Hindlimb muscle (tissue), 1 donor: ENCODE measurements at places on chromosomes 5 and 9. TPM values are rescaled to one million over a fixed set of nuclear protein-coding genes. Genes with fewer than 3 reads are reported as not detected.

DNA sequence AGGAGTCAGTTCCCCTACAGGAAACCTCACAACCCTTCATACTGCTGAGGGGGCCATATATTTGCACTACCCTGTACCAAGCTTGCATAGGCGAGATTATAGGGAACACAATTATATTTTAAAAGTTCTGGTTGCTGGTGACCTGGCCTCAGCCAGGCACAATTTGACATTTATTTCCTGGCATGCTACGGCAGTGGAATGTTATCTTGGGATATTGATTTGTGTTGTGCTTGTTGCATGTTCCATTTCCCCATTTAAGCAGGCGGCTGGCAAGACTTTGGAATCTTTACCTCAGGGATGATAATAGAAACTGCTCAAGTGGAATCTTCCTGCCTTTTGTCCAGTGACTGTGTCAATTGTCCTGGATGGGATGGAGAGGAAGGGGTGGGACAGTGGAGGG lies 67.0 kb upstream of the RPS23 start:
- no peak for DNase-seq

Gene TLX3
- not detected for polyA plus RNA-seq

Gene KCNN2
- 9.6 TPM for polyA plus RNA-seq

Gene NAIP
- 21.9 TPM for polyA plus RNA-seq

DNA sequence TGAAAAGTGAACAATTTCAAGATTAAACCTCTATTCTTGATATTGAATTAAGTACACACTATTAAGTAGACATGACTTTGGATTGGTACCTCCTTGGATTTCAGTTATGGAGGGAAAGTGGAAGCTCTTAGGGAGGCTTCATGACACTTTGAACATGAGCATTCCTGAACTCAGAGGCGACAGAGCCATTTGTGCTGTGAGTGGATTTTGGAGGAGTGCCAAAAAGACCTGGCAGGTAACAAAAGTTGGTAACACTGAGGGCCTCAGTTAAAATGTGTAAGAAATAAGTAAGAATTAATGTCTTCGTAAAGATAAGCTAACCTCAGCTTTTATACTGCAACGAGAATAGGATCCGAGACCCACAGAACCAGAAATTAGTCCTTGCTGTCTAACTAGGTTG lies 356.7 kb downstream of the ARRDC3 start:
- no peak for DNase-seq

GRCh38 chr5:179258922-179259730 lies 86.1 kb downstream of the ADAMTS2 start:
- no peak for DNase-seq

- DNase-seq = no peak
These were observed 111.3 kb upstream of the KCNN2 start for GRCh38 chr5:114250536-114250935.

DNA sequence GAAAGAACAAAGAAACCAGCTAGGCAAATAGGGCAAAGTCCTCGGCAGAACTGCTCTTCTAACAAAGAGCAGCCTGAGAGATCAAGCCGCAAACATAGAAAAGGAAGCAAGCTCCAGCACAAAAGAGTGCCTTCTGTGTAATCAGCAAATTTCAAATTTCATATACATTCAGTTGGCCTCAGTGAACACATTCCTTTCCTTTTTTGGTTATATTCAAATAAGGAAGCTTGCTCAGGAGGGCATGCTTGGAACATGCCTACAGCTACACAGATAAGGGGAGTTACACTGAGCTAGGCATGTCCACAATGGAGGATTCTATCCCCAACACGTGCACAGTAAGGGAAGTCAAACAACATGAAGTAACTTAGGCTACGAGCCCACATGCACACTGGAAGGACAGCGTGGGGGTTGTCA lies 23.4 kb downstream of the IL33 start:
- no peak for DNase-seq

DNA sequence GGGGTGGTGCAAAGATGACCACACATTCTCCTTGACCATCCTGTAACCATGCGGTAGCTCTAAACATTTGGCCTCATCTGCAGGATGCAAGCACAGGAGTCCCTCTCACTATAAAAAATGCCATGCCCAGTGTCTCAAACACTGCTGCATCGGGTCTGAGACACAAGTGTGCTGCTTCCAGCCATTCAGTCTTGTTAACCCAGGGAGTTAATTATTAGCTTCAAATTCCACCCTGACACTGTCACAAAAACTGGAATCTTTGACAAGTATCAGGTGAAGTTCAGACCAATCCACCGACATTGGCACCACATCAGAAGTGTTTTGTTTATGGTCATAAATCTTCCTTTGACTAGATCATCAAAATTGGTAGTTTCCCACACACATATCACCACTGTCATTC lies 119.1 kb upstream of the RASEF start:
- no peak for DNase-seq

GRCh38 chr5:154190595-154191304 lies at the start of gene GALNT10:
GALNT10 (plus strand) TSS chr5:154190733; CDS start chr5:154190867, 134 bp downstream.
- DNase-seq = peak; percentile 80

DNA sequence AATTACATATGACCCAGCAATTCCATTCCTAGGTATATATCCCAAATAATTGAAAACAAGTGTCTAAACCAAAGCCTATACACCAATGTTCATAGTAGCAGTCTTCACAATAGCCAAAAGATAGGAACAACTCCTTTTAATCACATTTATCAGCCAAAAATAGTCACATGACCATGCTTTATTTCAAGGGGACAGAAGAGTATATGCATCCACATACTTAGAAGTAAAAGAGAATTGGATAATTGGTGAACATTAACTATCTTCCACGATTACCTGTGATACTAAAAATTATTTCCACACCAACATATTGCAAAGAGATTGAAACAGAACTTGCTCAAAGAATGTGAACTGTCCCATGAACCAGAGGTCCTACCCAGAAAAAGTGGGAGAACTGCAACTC lies 51.8 kb upstream of the FOXE1 start:
- DNase-seq = no peak

DNA sequence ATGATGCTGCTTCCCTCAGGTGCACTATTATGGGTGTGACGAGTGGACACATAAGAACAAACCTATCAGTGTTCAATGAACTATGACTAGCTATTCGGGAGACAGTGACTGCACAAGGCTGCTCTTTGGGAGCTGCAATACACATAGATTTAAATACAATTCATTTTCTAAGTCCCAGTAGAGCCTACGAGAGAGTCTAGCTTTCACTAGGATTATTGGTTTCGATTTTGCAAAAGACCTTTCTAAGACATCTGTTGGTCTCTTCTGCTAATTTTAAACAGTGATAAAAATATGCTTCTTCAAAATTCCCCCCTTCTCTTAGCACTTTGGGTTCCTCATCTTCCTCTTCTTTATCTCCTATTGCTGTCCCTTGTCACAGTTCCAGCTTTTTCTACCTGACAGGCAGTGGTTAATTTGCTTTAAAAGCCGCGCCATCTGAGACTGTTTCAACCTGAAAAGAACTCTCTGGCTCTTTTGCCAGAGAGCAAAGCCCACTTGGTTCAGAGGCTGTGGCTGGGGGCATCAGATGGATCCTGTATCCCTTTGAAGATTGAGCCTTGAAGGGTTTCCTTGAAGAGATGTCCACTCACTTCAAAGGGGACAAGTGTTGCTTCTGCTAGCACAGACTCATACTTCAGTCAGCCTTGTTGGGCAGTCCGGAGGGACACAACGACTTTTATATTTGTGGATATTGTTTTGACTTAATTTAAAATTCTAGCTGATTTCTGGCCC lies 241.5 kb downstream of the MAN2A1 start:
- DNase-seq = no peak

GRCh38 chr5:38695021-38695958 lies 138.8 kb upstream of the LIFR start:
- DNase-seq = no peak

GRCh38 chr5:51384281-51384840 lies 1.1 kb downstream of the ISL1 start:
- DNase-seq = no peak

DNA sequence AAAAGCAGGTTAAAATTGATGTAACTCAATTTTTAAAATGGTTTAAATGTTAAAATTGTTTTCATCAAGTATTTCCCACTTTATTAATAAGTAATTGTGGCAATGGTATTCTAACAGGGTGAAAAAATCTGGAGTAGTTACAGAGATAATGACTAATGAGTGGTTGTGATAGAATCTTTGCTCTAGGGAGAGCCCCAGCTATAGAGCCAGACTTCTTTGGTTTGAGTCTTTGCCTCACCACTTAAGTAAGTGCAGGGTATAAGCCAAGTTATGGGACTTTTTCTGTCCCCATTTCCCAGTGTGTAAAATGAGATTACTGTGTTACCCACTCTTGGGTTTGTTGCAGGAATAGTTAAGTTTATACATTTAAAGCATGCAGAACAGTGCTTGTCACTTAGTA lies 158.1 kb downstream of the FER start:
- no peak for DNase-seq

- DNase-seq = no peak
These were observed 132.9 kb downstream of the ADGRV1 start for GRCh38 chr5:90691533-90691932.

DNA sequence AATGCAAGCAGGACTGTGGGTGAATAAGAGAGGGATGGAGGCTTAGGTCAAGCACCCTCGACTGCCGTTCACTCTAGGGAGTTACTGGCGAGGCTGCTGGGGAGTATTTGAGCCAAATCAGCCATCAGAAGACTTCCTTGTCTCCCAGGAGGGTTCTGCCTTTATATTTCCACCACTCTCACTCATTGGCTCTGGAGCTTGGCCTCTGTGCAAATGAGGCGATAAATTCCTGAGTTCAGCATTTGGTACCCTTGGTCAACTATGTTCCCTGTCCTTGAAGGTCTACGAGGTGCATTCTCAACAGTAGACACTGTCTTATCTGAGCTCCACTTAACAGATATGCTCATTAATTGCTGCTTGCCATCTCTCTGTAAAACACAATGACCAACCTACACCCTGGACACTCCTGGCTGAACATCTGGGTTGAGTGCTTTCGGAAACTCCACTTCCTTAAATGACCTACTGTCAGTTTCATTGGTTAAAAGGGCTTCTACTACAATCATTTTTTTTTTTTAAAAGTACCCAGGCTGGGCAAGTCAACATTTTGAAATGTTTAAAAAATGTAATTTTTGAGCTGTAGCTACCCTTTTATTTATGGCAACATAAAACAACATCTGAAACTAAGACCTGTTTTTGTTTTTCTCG lies 153.2 kb downstream of the NTRK2 start:
- DNase-seq = no peak
